ENCODE measurements at places on chromosomes 3 and 15.

- no peak for DNase-seq
Observed at GRCh38 chr3:112640276-112640929, 540 bp downstream of the CCDC80 start.

GRCh38 chr3:108404368-108404767, 106.0 kb downstream of the MYH15 start:
- DNase-seq: no peak

GRCh38 chr3:141087076-141087777, 36.1 kb downstream of the SPSB4 start:
- DNase-seq: no peak

- no peak for DNase-seq
Observed at GRCh38 chr15:34773013-34773412, 18.2 kb upstream of the GJD2 start.

GRCh38 chr3:117444175-117444574, 734.6 kb downstream of the TUSC7 start:
- DNase-seq: no peak

DNA sequence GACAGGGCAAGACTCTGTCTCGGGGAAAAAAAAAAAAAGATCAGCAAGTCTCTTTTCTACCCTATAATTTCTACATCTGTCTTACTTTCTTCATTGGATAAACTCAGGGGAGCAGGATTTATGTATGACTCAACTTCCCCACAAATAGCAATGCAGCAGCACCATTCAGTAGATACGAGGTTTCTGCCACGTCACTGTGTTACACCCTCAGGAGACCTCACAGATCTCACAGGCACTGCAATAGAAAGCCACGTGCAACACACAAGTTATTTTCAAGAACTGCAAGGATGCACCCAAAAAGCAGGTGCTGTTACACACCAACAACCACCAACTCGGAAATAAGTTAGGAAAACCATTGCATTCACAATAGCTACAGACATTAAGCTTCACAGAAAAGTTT, 30.2 kb downstream of the TSPAN3 start:
- no peak for DNase-seq

GRCh38 chr15:64067564-64068030, 21.3 kb upstream of the DAPK2 start:
- DNase-seq: peak; percentile 42

- no peak for DNase-seq
Observed at GRCh38 chr15:99657996-99658395, 75.2 kb downstream of the LYSMD4 start.

GRCh38 chr3:37989821-37990480, 635 bp upstream of the VILL start:
- no peak for DNase-seq

DNA sequence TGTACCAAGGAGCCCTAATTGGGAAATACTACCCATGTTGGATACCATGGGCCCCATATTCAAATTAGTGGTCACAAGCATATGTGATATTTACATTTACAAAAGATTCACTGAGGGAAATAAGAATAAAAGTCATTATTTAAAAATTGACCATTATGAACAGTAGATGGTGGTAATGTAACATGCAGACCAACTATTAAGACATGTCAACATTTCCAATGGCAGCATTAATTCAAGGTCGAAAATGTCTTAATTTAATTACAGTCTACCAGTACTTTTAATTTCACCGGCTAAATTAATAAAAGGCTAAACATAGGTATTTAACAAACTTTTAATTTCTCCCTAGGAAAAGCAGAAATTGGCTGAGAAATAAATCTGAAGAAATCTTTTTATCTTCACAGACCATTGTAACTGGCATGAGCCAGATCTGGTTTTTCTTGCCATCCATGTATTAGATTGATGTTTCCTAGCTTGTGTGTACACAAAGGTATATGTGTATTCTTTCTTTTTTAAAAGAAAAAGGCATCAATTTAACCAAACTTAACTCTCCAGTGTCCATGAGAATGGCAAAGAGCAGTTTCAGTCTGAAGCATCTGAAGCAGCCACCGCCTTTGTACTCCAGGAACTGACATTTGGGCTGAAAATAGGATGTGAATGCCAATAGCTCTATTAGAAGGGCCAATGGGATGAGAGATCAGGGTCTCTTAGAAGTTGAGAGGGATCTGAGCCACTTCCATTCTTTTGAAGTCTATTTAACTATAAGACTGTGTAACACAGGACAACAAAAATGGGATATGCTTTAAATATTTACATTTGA, 26.6 kb downstream of the NEK11 start:
- DNase-seq: no peak

- DNase-seq: no peak
Observed at GRCh38 chr15:101188637-101189408, 63.0 kb downstream of the CHSY1 start.

DNA sequence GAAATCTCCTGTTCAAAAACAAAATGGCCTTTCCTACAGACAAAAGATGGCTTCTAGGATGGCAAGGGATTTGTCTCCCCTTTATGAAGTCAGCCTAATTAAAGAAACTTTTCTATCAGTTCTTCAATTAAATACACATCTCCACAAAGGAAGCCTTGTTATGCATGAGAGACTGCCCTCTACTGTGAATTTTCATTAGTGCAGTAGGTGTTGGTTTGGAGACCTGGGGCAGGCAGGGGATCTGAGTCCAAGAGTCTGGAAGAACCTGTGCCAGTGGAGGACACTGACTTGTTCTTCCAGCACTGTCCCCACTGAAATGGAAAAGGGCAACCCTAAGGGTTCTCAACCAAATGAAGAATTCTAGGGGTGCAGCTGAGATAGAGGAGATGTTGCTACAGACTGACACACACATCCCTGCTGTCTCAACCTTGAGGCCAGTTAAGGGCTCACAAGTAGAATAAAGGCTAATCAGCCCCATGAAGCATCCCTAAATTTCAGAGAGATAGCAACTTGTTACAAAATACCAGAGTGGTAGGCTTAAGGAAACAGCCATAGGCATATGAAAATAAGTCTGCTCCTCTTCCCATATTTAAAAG, 174.0 kb upstream of the PRICKLE2 start:
- no peak for DNase-seq

- no peak for DNase-seq
Observed at GRCh38 chr3:31567036-31567435, 34.3 kb downstream of the STT3B start.

All from stimulated activated CD8-positive, alpha-beta memory T cell treated with anti-CD3 and anti-CD28 coated beads, Interleukin-15, amount 100 ng/mL, for 4 hours (primary cell).